ENCODE measurements at places on chromosomes 4 and X. TPM values are rescaled to one million over a fixed set of nuclear protein-coding genes. Genes with fewer than 3 reads are reported as not detected.

The RAB40AL gene
- 0.99 TPM for total RNA-seq

The PLAC8 gene
- not detected for total RNA-seq

The PCSK1N gene
- total RNA-seq, result 10.7 TPM

The SSX4B gene
- not detected for total RNA-seq

The ZIC3 gene
- not detected for total RNA-seq

The RHOXF2 gene
- not detected for total RNA-seq

The FGF16 gene
- total RNA-seq, result 1.5 TPM

The SYTL4 gene
- total RNA-seq, result 4.1 TPM

The BGN gene
- total RNA-seq, result 546 TPM

The TMEM150C gene
- total RNA-seq, result 0.53 TPM

The TLR10 gene
- total RNA-seq, result not detected

The PAGE5 gene
- total RNA-seq, result not detected

The G3BP2 gene
- 171 TPM for total RNA-seq

The VCX2 gene
- not detected for total RNA-seq

The GPR50 gene
- not detected for total RNA-seq

The HAUS7 gene
- 13.8 TPM for total RNA-seq

The CSAG3 gene
- not detected for total RNA-seq

The GPR119 gene
- not detected for total RNA-seq

The KANTR gene
- total RNA-seq, result 13.7 TPM

The SPINK2 gene
- total RNA-seq, result not detected

The VCX gene
- total RNA-seq, result not detected

The CCDC110 gene
- total RNA-seq, result 9.4 TPM

The VEGFD gene
- not detected for total RNA-seq

The MUC7 gene
- not detected for total RNA-seq

The RAB41 gene
- total RNA-seq, result not detected

The GPC3 gene
- 19.5 TPM for total RNA-seq

The FABP2 gene
- total RNA-seq, result not detected

The GAGE1 gene
- not detected for total RNA-seq

The ARMCX2 gene
- 167 TPM for total RNA-seq

The SLC25A31 gene
- not detected for total RNA-seq

The KLF8 gene
- 2.2 TPM for total RNA-seq

The STBD1 gene
- 11.1 TPM for total RNA-seq

The RGN gene
- total RNA-seq, result 4.7 TPM

The FRMPD4 gene
- 1.7 TPM for total RNA-seq

The HTN3 gene
- total RNA-seq, result not detected

The DSPP gene
- not detected for total RNA-seq

The AKAP4 gene
- total RNA-seq, result not detected

Data from smooth muscle cell of the pulmonary artery (primary cell).